Amniotic stem cell (primary cell): ENCODE measurements at places on chromosomes 11 and 22.

DNA sequence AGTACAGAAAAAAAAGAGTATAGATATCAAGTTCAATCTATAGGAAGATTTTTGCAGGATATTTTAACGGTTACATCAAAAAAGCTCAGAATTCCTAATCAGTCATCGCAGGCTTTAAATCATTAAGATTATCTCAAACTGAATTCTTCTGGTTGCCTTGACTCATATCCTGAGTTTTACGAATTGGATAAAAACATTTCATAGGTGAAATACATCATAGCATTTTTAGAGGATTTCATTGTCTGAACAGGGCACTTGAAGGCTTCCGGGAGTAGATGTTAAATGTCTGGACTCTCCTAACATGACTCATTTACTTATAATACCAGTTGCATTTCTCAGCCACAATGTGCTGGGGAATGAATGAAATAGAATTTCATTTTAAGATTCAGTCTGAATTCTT is 2216.6 kb upstream of the RAG2 start:
- DNase-seq, result no peak

DNA sequence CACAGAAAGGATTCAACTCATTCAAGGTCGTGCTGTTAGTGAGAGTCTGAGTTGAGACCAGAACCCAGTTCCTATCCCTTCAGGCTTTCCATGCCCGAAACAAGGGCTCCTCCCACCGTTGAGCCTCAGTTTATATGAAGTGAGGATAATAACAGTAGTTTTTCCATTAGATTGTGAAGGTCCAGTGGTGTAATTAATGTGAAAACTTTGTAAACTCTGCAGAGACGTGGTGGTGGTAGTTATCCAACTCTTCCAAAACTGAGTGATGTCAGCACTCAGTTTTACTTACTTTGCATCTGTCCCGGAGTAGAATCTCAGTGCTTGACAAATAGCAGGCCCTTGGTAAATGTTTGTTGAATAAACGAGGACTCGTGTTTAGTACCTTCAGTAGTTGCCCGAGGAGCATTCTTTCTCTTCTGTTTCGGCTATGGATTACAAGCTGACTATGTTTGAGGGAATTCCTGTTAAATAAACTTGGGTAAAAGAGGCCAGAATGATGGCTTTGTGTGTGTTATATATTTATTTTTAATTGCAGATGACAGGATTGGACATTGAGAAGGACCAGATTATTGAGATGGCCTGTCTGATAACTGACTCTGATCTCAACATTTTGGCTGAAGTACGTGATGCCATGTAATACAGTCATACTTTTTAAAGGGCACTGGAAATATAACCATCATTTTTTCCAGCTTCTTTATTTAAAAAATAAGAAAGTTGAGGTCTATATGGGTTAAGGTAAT is 1.0 kb downstream of the REXO2 start:
- DNase-seq, result peak; percentile 28

DNA sequence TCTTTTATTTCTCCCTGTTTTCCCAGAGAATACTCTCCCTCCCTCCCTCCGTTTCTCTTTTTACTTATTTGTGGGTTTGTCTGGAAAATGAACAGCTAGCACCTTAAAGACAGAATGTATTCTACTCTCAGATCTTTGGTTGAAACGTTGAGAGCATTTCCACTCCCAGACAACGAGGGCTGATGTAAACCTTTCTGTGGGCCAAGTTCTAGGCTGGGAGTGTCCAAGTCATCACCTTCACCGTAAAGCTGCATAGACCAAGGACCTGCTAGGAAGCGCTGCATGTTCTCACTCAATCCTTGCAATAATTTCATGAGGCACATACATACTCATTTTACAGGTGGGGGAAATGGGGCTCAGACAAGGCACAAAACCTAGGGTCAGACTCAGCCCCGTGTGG is 32.4 kb downstream of the MYH9 start:
- no peak for DNase-seq

DNA sequence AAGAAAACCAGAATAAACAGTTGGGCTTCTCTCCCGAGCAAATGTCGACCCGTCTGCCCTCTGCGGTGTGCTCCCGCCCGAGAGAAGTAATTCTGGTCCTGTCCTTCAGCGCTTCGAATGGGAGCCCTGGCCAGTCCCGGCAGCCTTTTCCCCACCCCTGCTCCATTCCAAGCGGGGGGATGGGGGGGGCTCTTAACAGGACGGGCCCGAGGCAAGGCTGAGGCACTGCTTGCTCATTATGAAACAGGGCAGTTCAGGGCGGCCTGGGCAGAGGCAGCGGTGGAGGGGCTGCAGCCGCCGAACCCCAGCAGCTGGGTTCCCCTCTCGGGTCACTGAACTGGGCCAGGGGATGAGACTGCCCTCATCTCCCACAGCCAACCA is 9.1 kb downstream of the BACE1-AS start:
- DNase-seq, result no peak

GRCh38 chr11:101034076-101034475 is 95.5 kb downstream of the PGR start:
- no peak for DNase-seq

DNA sequence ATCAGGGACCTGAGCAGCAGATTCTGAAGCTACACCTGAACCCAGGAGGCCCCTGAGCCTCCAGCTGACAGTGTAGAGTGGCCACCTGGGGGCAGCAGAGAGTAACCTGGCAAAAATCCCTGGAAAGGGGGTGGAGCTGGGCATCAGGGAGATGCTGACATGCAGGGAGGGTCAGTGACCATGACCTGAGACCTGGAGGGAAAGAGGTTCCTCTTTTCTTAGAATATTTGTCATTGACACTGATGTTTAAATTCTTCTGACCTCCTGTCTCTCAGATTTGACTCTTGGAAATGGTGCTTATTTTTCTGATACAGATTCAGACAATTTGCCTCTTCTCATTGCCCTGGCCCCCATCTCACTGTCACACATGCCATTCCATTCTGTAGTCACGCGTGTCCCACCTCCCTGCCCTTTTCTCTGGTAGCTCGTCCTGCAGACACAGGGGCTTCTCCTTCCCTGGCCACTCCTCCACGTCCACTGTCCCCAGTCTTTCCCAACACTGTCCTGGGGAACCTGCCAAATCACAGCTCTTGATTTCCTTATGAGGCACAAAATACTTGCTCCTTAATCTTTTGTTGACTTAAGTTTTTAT is 117.2 kb upstream of the IGLL5 start:
- DNase-seq, result no peak

DNA sequence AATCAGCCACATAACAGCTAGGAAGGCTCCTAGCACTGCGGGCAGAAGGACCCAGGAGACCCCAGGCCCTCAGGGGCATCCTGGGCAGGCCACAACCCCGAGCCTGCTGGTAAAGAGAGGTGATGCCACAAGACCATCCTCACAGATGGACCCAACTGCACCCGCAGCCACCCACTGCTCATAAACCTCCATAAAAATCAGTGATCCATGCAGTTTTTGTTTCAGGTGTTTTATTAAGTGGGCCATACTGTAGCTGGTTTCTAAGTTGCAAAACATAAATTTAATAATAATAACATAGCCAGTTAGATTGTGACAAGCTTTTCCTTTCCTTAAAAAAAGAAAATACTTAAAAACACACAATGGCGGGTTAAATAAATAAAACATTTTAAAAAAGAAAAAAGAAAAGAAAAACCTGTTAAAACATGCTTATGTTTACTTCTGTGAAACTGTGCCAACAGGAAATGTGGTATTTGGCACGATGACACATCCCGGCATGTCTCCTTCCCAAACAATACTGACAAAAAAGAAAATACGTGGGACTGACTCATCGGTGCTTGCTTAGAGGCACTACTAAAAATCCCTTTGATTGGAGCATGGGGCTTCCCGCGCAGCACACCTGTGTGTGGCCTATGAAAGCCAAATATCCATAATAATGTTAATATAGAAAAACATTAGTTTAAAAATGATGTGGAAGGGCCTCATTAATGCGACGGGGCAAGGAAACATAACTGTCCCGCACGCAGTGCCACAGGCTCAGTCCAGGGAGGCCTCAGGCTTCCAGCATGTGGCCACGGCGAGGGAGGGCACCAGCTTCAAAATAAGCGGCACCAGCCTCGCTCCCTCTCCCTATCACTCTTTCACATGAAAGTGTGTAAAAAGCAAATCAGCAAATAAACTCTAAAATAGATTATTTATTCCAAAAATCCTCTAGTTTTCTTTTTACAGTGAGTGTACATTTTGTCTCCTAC is 47.5 kb upstream of the SCUBE2 start:
- peak; percentile 61 for DNase-seq

GRCh38 chr22:23113847-23114720 is 27.7 kb downstream of the RSPH14 start:
- no peak for DNase-seq

DNA sequence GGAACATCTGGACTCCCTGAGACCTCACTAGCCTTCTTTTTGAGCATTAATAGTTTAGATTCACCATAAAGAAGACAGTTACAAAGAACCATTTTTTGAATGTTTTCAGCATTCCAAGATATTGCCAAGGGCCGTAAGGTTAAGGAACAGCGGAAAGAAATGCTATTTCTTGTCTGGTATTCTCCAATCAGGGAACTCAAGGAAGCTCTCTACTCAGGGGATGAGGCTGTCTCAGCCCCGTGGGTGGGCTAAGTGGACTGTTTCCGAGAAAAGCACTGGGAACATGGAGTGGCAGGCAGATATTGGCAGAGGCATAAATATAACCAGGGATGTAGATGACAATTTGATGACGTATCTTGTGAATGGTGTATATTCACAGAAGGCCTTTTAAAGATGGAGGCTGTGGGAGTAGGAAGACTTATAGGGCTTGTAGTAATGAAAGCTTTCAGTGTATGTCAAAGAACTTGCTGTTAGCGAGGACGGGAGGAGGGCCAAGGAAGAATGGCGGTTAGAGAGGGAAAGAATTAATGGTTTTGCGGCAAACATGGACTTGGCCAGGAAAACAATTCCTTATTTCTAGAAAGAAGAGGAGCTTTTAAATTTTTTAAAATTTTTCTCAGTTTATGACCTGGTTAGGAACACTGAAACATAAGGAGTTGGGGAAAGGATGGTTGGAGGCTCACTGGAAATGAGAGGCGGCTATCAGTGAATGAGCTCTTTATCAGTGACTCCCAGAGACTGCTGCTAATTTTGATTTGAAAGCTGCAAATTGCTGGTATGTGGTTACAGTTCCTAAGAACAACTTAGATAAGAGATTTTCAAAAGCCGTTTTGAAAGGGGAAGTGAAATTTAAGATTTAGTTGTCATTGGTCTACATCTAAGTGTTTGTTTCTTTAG is 64.6 kb downstream of the ST3GAL4 start:
- no peak for DNase-seq

GRCh38 chr11:45525393-45525792 is 140.0 kb downstream of the CHST1 start:
- DNase-seq, result no peak

- DNase-seq, result no peak
Measured at GRCh38 chr11:76369406-76369805, 11.5 kb downstream of the THAP12 start.

DNA sequence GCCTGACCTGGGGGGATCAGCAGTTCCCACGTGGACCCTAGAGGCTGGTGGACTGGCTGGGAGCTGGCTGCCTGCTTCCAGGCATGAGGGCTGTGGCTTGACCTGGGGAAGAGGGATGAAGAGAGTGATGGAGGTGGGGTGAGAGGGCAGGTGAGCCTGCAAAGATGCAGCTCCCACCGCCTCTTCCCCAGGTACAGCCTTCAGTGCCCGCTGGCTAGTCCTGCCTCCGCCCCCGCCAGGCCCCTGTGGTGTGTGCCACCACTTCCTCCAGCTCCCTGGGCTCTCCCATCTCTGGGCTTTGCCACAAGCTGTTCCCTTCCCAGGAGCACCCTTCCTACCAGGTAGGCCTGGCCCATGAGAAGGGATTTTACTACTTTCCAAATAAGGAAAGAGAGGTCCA is 19.1 kb downstream of the PARVG start:
- no peak for DNase-seq

GRCh38 chr11:3382613-3383285 is 3.8 kb upstream of the ZNF195 start:
- DNase-seq, result no peak

DNA sequence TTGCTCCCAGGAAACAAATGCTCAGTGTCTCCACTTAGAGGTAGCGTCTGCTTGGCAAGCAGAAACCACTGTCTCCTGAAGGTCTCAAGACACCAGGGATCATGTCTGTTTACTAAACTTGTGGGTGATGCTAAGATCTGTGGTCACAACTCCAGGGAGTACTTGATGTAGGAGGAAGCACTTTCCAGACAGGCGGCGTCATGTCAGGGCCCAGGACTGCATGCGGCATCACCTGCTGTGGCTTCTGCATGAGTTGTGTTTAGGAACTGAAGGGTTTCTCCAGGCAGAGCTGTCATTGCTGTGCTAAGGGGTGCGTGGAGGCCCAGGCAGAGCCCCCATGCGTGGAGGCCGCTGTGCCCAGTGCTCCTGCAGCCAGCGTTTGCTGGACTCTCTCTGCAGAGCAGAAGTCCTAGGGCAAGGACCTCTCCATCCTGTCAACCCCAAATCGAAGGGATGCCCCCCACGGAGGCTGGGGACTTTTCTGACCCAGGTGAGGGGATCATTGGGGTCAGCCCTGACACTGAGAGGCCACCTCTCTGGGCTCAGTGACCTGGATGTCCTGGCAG is 8.1 kb upstream of the PANX2 start:
- no peak for DNase-seq

GRCh38 chr11:109034339-109034696 is 369.4 kb downstream of the DDX10 start:
- DNase-seq, result no peak

GRCh38 chr11:86039094-86039493 is 29.8 kb downstream of the PICALM start:
- no peak for DNase-seq

GRCh38 chr11:42967653-42968052 is 344.1 kb upstream of the API5 start:
- no peak for DNase-seq

DNA sequence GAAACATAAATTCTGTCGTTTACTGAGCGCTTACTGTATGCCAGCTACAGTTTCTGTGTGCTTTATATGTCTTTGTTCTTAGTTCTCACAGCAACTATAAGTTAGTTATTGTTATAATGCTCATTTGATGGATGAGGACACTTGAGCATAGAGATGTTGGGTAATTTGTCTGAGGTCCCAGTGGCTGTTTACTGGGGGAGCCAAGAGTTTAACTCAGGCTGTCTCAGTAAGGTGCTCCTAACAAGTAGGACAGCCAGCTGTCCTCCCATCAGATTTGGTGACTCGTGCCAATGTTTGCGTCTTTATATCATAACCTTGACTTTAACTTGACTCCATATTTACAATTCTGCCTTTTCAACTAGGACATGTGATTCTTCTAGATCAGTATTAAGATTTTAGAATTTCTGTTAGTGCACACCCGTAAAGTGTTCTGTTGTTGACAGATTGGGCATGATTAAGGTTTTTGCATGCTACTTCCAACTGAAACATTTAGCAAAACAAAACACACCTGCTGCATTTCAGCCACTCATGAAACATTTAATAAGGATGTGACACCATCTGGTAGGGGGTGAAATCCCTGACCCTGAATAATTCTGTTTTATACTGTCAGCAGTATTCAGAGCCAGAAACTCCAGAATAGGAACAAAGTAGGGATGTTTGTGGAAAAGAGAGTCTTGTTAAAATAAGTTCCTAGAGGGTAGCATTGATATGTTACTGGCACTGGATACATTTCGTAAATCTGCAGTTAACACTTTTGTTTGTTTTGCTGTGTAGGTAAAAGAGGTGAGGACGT is 1.9 kb downstream of the REXO2 start:
- no peak for DNase-seq
